ENCODE measurements at places on chromosomes 7 and 10.

GRCh38 chr7:69367780-69368179 is 230.5 kb upstream of the AUTS2 start:
- DNase-seq: peak; percentile 28

DNA sequence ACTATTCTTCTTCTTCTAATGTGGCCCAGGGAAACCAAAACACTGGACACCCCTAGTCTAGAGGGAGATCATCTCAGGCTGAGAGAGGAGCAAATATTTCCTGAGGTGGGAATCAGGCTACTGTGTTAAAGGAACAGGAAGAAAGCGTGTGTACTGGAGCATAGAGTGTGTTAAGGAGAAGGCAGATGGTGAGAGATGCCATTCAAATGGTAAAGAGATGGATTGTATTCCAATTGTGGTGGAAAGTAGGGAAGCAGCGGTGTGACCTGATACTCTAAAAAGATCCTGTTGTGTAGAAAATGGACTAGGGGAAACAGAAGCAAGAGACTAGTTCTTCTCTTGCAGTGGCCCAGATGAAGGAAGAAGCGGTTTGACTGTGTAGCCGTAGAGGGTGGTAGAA is 31.2 kb downstream of the RAB18 start:
- DNase-seq: no peak

DNA sequence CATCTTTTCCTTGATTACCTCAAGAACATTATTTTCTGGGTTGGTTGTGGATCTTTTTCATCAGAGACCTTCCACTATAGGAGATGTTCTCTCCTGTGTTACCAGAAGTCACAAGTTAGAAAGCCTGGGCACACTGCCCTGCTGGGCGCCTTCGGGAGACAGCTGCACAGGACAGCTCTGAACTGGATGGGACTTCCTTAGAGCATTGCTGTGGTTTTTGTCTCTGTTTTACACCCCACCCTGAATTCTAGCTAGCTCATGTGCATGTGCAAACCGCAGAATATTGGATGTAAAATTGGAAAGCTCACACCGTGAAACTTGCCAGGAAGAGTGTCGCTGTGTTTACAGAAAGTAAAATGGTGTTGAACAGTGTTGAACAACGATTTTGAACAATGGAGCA is 54.4 kb upstream of the SEC61G start:
- peak; percentile 48 for DNase-seq

DNA sequence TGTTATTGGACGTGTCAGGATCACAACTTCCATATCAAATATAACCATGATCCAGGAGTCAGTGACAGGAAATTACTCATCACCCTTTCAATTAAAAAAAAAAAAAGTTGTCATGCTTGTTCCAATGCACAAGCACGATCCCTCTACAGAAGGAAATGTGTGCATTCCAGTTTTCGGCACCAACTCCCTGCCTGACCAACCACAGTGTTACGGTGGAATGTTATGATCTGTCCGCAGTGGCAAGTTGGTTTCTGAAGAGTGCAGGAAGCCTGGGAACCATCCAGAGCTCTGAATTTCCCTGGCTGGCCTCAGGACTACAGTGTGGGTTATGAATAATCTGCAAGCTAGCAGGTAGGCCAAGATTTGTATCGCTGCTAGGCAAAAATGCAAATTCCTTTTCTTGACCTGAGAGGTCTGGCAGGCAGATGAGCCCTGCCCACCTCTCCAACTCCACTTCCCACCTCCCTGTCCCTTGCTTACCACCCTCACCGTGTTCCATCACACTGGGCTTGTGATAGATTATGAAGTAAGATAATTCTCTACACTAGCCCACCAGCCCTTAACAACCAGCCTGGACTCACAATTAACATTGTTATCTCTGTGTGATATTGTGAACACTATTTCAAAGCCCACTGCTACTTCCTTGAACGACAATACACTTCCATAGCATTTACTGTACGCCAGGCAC is 20.4 kb downstream of the FRMPD2 start:
- peak; percentile 57 for DNase-seq

DNA sequence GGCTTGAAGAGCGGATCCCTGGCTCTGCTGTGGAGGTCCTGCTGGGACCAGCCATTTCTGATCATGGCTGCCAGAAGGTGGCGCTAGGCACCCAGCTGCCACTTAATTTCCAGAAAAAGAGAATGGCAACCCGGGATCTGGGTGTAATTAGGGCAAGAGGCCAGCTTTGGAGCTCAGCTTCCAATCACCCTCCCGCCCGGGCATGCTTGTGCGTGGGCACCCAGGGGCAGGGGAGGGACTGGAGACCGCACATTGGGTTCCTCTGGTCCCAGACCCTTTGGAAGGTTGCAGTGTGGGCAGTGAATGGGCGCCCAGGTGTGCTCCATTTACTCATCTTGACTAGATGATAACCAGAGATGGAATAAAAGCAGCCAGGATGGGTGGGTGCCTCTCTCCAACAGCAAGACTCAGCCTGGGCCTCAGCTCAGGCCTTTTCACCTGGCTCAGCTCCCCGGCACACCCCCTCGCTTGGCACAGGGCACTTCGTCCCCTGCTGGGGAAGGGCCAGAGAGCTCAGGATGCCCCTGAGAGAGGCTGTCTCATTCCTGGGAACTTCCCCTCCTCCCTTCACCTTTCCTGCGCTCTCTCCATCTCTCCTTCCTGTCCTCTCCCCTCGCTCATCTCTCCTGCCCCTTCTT is 14.7 kb downstream of the FAM241B start:
- DNase-seq: peak; percentile 91

DNA sequence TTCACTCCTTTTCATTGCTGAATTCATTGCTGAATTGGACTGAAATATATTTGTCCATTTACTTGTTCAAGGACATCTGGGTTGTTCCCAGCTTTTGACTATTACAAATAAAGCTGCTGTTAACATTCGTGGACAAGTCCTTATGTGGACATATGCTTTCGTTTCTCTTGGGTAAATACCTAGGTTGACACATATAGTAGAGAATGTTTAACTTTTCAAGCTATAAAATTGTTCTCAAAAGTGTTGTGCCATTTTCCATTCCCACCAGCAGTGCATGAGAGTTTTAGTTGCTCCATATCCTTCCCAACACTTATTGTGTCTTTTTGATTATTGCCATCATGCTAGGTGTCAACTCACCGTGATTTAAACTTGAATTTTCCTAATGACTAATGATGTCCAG is 17.5 kb upstream of the CPVL start:
- no peak for DNase-seq

- DNase-seq: no peak
Observed at GRCh38 chr7:52956379-52956915, 79.0 kb upstream of the POM121L12 start.

GRCh38 chr10:21499701-21500577 is 25.5 kb downstream of the SKIDA1 start:
- DNase-seq: peak; percentile 35

- DNase-seq: no peak
Observed at GRCh38 chr10:110609605-110610004, 34.5 kb upstream of the RBM20 start.

- DNase-seq: peak; percentile 86
Observed at GRCh38 chr10:58435297-58435985, 50.2 kb downstream of the TFAM start.

- DNase-seq: peak; percentile 72
Observed at GRCh38 chr10:69362471-69362954, 54.2 kb downstream of the TACR2 start.

DNA sequence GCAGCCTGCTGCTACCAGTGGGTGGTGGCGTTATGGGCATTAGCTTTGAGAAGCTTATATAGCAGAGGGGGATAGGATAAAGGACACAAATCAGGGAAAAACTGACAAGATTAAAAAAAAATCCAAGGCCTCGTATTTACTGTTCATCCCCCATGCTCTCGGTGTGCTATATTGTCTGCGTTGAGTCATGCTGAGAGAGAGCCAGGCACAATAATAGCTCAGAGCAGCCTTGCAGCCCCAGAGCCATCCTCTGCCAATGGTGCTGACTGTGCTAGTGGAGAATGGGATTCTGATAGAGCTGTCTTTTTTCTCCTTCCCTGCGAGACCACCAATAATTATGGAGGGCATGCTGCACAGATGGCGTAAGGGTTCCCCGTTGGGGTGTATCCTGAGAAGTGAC is 51.7 kb upstream of the FZD1 start:
- DNase-seq: peak; percentile 28

DNA sequence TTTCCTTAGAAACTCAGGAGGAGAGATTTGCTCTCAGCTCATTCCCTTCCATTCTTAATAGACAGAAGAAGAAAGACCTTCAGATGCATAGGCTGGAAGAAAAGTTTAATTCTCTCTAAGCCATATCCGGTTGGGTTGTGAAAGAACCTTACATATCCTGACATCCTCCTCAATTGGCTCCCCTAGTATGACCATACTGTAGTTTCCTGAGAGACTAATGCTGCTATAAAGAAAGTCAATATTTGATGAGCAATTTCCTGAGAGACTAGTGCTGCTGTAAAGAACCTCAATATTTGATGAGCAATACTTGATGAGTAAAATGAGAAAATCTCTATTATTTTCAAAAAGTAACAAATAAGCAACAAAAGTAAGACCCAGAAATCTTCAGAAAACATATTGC is 888.5 kb upstream of the SORCS1 start:
- DNase-seq: no peak

DNA sequence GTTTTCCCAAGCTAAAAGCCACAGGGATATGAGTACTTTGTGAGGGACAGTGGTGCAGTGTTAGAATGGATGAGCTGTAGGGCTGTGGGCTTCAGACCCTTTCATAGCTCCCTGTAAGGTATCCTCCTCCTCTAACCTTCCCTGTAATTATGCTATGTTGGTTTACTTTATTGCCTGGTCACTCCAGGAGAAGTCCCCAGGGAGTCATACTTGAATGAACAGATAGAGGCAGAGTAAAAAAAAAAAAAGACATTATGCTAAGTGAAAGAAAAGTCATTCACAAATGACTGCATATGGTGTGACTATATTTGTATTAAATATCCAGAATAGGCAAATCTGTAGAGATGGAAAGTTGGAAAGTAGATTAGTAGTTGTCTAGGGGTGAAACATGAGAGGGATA is 434.4 kb downstream of the AUTS2 start:
- DNase-seq: no peak

GRCh38 chr7:17298840-17299482 is 509 bp downstream of the AHR start:
- peak; percentile 63 for DNase-seq

DNA sequence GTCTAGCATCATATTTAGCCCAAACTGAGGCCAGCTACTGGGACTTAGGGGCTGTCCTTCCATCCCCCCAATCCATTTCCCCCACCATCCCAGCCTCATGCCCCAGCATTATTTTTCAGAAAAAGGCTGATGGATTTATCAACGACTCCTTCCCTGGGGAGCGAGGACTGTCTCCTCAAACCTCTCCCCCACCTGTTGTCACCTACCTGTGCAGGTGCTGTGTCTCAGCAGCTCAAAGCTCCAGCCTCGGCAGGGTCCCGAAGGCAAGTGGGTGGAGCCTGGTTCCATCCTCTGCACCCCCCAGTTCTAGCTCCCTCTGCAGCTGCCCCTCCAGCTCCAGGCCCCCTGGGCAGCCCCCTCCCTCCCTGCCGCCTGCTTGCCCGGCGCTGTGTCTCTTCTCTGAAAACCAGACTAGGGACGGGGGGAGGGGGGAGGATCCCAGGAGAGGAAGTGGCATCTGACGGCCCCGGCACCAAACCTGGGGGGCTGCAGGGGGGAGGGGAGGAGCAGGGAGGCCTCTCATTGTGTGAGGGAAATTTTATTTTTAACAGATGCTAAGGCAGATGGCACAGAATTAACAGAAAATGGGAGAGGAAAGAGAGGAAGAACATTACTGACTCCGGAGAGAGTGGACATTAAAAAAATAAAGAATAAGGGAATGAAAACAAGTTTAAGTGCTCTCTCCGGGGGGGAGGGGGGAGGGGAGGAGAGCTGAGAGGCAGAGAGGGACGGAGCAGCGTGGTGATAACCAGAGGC is 61.7 kb upstream of the PAX2 start:
- no peak for DNase-seq

GRCh38 chr10:131544495-131544894 is 233.0 kb upstream of the TCERG1L start:
- no peak for DNase-seq

DNA sequence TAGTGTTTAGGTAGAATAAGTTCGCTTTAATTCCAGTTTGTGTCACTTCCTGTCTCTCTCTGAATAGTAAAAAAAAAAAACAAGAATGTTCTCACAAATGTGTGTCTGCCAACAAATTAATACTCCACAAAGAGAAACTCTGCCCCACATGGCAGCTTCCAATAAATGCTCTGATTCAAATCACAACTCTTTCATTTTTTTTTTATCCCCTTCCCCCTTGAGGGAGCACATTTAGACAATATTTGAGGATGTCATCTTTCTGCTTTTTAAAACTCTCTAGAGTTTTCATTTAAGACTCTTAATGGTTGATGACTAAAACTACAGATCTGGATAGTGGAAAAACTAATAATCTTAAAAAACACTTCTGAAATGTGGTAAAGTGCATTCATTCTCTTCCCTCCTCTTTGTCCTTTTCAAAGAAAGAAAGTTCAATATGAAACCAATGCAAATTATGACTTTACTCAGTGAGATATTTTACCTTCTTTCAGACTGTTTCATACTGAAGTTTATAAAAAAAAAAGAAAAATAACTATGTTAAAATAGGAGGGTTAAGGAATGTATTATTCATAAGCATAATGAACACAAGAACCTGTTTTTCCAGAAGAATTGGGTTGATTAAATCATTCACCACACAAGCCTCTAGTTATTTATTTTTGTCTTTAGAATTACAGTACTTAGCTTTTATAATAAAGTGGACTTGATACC is 42.3 kb downstream of the ARID5B start:
- DNase-seq: peak; percentile 35

- DNase-seq: no peak
Observed at GRCh38 chr10:45375716-45376231, 1.8 kb downstream of the ALOX5 start.

- DNase-seq: no peak
Observed at GRCh38 chr10:81216949-81217348, 658.0 kb upstream of the NRG3 start.

DNA sequence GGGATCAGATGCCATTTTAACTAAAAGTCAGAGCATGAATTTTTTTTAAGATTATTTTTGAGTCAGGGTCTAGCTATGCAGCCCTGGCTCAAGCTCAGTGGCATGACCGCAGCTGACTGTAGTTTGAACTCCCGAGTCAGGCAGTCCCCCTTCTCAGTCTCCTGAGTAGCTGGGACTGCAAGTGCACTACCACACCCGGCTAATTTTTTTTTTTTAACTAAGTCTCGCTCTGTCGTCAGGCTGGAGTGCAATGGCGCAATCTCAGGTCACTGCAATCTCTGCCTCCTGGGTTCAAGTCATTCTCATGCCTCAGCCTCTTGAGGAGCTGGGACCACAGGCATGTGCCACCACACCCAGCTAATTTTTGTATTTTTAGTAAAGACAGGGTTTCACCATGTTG is 7.8 kb downstream of the TAS2R41 start:
- peak; percentile 23 for DNase-seq

GRCh38 chr7:27155816-27156507 is 513 bp downstream of the HOXA7 start:
- DNase-seq: peak; percentile 61

GRCh38 chr7:25753837-25754236 is 398.2 kb upstream of the NFE2L3 start:
- DNase-seq: no peak

DNA sequence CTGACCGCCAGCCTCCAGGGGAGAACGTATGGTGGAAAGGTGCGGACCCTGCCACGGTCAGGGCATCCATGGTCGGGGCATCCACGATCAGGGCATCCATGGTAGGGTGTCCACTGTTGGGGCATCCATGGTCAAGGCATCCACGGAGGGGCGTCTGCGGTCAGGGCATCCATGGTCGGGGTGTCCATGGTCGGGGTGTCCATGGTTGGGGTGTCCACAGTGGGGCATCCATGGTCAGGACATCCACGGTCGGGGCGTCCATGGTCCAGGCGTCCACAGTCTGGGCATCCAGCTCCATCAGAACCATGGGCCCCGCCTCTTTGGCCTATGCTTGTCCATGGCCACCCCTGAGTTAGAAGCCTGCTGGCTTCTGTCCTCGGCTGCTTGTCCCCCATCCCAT is 148.1 kb downstream of the ADARB2 start:
- no peak for DNase-seq
